ENCODE measurements at places on chromosomes 3 and 15.
A peak's percentile ranks its signal among the peaks of the same experiment; 100 is the strongest.

GRCh38 chr3:187210091-187210490 lies 12.8 kb downstream of the RTP1 start:
- no peak for DNase-seq

GRCh38 chr3:52291508-52292181 lies 4.0 kb downstream of the GLYCTK start:
- DNase-seq: peak; percentile 44

DNA sequence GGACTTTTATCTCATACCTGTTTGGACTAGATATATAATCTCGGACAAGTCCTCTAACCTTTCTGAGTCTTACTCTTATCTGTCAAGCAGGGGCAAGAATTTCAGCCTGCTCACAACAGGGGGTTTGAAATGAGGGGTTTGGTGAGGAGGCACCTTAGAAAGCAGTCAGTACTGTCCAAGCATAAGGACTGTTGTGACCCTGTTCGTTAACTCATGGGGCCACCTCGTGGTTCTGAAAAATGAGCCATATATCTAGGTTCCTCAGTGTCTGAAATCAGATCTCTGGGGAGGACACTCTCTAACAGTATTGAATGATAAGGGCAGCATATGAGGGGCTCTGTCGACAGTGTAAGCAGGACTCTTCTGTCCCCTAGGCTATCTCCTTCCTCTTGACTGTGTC lies 7.2 kb upstream of the TIMP4 start:
- DNase-seq: no peak

GRCh38 chr3:94395851-94396250 lies 333.0 kb downstream of the NSUN3 start:
- no peak for DNase-seq

Measured in stimulated activated effector memory CD8-positive, alpha-beta T cell treated with anti-CD3 and anti-CD28 coated beads, Interleukin-12 subunit alpha, Interleukin-12 subunit beta, amount 100 ng/mL, for 72 hours (primary cell).